NCI-H345 (cell line): ENCODE measurements at places on chromosomes 3 and 15.

- DNase-seq: no peak
Observed at GRCh38 chr15:87582169-87582568, 674.4 kb downstream of the NTRK3 start.

GRCh38 chr15:85589851-85590250, 204.9 kb downstream of the KLHL25 start:
- DNase-seq: no peak

DNA sequence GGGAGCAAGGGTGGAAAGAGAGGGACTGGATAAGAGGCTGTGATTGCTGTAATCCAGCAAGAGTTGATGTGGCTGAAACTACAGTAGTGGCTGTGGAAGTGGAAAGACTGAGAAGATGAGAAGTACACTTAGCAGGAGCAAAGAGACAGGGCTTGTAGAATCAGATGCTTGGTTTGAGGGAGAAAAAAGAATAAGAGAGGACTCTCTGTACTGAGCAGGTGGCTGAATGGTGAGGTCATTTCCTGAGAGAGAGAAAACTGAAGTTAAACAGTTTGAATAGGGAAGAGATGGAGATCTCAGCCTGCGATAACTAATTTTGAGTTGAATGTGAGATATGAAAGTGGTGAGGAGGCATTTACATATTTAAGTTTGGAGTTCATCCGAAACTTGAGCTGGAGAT, 95.8 kb upstream of the SLC25A36 start:
- DNase-seq: no peak

DNA sequence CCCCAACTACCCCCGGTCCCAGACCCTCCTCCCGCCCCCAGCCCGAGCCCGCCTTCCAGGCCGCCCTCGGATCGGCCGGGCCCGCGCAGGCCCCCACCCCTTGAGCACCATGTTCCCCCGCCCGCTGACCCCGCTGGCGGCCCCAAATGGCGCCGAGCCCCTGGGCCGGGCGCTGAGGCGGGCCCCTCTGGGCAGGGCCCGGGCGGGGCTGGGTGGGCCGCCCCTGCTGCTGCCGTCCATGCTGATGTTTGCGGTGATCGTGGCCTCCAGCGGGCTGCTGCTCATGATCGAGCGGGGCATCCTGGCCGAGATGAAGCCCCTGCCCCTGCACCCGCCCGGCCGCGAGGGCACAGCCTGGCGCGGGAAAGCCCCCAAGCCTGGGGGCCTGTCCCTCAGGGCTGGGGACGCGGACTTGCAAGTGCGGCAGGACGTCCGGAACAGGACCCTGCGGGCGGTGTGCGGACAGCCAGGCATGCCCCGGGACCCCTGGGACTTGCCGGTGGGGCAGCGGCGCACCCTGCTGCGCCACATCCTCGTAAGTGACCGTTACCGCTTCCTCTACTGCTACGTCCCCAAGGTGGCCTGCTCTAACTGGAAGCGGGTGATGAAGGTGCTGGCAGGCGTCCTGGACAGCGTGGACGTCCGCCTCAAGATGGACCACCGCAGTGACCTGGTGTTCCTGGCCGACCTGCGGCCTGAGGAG, 472 bp downstream of the CHST14 start:
- no peak for DNase-seq

GRCh38 chr3:67171841-67172240, 173.7 kb downstream of the KBTBD8 start:
- DNase-seq: no peak

DNA sequence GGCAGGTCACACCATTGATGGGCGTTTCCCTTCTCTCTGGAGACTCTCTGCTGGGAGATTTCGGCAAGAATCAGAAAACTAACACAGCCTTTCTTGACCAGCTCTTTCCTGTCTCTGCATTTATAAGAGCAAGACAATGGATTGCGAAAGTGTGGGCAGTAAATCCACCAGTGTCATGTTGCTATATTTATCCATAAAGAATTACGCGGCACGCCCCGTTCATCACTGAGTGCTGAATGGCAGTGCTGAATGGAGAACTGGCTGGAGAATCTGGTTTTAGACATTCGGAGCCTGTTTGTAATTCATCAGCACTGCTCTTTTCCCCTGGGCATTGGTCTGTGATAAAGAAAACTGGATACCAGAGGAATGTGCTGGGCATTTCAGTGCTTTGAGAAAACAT, 2.0 kb upstream of the CEMIP start:
- DNase-seq: no peak

- DNase-seq: no peak
Observed at GRCh38 chr3:128784232-128784631, 58.2 kb downstream of the RAB7A start.

- no peak for DNase-seq
Observed at GRCh38 chr3:52771334-52771681, 568 bp upstream of the NEK4 start.

GRCh38 chr15:52139599-52140462, 27.3 kb upstream of the BCL2L10 start:
- DNase-seq: peak; percentile 6

DNA sequence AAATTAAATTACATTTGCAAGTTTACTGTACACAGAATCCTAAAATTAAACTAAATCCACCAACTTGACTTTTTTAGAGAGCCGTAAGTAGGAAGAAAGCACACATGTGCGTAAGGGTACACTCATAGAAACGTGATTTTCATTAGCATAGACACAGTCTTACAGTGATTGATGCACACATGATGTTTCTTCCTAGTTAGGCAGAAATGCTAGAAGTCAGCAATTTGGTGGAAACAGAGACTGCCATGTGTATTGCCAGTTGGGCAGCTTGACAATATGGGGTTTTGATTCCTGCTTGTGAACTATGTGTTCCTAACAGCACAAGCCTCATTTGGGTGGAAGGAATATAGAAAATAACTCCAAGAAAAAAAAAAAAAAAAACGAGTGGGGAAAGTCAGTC, 878.5 kb downstream of the ROBO1 start:
- no peak for DNase-seq

DNA sequence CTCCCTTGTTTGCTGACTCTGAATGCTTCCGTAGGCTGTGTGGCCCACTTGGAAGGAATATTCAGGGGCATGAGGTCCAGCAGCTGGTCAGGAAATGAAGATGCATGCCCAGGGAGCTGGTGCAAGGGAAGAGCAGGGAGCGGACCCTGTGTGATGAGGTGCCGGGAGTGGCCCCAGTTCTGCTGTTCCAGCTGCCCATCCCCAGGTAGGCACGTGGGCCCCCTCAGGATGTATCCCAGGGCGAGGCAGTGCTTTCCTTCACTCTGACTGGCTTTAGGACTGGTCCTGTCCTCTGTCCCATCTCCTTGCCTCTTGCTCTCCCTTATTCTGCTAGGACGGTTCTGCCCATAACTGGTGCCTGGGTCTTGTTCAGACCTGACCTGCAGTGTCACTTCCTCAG, 1.1 kb upstream of the FAM3D start:
- DNase-seq: no peak

- DNase-seq: no peak
Observed at GRCh38 chr3:97899331-97899730, 72.9 kb downstream of the RIOX2 start.

DNA sequence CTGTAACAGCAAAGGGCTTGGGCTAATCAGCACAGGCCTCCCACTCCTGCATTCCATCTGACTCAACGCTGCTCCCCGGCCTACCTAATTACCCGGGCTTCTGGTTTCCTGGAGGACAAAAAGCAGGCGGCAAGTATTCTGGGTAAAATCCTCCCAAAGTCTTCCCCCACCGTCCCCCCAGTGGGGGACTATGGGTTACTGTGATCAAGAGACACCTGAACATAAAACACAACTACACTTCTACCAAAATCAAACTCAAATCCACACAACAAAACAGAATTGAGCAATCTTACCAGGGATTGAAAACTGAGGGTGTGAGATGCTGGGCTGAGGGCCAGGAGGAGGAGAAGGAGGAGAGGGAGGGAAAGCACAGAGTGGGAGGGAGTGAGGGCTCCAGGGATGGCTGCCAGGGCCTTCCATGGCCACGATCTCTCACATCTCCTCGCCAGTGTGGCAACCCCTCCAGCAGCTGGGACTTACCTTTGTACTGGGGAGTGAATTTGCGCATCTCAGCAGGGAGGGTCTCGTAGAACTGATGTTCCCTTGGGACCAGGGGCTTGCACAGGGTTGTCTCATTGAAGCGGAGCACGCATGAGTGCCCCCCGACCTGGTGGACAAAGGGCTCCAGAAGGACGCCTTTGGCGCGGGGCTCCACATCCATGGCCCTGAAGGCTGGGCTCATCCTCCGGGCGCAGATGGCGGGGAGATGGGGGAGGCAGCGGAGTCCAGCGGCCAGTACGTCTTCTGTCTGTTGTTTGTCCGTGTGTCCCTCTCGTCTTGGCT, 9.1 kb upstream of the NCKIPSD start:
- DNase-seq: peak; percentile 14

- DNase-seq: no peak
Observed at GRCh38 chr15:76865548-76865991, 39.6 kb downstream of the SCAPER start.

DNA sequence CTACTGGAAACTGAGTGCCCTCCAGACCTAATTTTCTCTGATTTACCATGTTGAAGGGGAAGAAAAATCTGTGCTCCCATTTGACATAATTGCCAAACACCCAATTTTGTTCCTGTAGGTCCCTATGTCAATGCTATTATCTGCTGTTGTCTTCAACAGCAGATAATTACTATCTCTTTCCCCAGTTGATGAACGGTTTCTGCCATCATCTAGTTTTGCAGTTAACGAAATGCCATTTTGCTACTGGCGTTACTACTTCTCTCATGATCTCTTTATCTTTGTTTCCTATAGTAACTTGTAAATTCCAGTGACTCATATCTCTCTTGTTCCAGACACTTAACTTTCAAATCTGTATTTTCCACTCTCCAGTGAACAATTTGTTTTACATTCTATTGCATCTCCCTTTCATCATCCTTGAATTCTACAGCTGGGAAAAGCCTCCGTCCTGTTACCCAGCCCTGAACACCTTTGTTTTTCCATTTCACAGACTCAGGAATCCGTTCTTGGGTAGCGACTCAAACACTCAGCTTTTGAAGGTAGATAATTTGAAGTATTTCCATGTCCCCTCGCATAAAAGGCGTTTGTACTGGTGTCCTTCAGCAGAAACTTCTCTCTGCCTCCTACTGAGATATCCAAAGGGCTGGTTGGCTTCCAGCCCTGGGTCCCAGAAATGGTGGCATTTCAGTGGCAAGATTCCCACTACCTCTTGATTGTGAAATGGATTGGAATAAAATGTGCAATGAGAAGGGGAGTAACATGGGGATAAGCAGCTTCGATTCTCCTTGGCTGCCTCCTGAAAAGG, 111.7 kb downstream of the FOXB1 start:
- DNase-seq: peak; percentile 12

DNA sequence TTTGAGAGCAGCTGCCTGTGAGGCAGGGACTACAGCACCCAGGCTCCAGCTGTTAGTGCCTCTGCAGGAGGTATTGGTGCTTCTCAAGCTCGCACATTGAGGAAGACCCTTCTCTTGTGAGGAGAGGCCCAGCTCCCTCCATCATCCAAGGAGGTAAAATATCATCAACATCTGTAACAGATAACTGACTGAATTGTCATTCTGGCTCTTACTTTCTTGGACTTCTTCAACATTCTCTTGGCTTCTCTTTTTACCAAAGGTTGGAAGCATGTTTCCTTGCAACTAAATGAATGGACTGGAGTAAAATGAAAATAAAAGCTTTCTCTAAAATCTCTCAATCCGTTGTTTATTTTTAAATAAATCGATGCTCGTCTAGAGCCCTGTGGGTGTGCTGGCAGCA, 53.1 kb upstream of the PXYLP1 start:
- DNase-seq: no peak

DNA sequence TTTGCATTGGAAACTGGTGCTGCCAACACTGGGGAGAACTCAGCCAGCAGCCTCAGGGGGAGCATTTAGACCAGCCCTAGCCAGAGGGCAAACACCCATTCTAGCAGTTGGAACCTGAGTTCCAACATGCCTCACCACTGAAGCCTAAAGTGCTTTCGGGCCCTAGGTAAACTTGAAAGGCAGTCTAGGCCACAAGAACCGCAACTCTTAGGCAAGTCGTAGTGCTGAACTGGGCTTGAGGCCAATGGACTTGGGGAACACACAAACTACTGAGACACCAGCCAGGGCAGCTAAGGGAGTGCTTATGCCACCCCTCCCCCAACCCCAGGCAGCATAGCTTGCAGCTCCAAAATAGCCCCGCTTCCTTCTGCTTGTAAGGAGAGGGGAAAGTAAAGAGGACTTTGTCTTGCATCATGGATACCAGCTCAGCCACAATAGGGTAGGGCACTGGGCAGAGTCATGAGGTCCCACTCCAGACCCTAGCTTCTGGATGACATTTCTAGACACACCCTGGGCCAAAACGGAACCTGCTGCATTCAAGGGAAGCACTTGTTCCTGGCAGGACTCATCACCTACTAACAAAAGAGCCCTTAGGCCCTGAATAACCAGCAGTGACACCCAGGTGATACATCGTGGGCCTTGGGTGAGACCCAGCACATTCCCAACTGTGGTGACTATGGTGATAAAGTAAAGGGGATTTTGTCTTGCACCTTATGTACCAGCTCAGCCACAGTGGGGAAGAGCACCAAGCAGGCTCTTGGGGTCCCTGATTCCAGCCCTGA, 37.3 kb upstream of the TEX9 start:
- no peak for DNase-seq

DNA sequence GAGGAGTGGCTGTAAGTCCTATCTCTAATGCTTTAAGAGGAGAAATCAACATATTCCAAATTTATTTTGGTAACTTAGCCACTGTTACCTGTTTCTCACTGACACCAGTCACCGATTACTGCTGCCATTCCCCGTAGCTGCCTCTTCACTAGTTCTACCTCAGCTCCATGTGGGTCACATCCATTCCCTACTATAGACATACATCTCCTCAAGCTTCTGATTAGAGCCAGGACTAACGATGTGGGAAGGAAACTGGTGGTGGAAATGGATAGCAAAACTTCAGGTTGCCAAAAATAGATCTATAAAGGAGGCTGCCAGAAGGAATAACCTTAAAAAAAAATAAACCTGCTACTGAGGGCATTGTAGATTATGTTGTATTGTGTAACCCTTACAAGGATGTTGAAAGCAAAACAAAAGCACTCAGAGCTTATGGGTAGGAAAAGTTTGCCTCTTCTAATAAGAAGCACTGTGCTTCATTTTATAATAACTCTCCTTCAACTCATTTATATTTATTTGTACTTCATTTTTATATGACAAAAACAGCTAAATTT, 56.0 kb downstream of the KAT2B start:
- DNase-seq: no peak

DNA sequence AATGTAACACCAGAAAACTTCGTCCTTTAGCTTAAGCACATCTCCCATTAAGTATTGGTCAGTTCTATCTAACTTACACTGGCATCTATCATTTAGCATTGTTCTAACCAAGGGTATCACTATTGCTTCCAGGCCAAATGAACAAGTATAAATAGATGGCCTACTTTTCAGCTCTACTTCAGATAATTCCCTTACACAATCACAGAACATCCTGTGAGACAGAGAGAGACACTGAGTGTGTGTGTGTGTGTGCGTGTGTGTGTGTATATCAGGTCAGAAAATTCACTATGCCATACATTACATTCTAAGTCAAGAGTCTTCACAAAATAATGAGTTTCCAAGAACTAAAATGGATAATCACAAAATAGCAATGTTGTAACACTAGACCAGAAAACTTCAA, 39.1 kb downstream of the SCAPER start:
- DNase-seq: no peak

GRCh38 chr3:47901280-47901833, 98.4 kb downstream of the DHX30 start:
- no peak for DNase-seq

GRCh38 chr3:179278932-179279693, 28.2 kb upstream of the KCNMB3 start:
- DNase-seq: no peak

GRCh38 chr15:61047783-61048182, 181.3 kb downstream of the RORA start:
- no peak for DNase-seq

GRCh38 chr3:23900744-23901143, 16.0 kb downstream of the NKIRAS1 start:
- no peak for DNase-seq
